ENCODE measurements at places on chromosomes 12 and 14.

DNA sequence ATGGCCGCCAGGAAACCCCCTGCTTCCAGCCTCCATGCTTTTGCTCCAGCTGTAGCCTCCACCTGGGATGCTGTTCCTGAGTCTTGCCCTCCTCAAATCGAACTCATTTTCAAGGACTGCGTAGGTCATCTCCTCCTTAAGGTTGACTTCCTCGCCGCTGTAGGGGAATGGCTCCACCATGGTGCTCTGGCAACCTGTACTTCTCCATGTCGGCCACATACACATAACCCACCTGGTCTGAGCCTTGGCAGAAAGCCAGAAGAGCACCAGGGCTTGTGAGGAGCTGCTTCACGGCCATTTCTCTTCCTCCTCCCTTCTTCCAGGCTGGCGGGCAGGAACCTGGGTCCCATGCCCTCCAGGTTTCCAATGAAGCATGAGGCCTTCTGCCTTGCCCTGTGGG is 36.7 kb upstream of the BEGAIN start:
- no peak for DNase-seq

DNA sequence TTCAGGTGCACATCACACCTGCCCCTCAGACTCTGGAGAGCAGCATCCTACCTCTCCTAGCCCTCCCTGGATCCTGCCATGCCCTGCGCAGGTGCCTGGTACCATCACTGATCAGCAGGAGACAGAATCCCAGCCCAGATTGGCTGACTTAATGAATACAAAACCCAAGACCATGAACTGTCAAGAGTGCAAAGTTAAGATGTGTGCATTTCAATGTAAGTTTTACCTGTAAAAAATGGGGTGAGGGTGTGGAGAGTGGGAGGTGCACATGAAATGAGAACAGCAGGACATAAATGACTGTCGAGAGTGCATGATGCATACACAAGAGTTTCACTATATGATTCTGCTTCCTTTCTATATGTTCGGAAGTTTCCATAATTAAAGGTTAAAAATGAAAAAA is 57.9 kb upstream of the GPR68 start:
- no peak for DNase-seq

DNA sequence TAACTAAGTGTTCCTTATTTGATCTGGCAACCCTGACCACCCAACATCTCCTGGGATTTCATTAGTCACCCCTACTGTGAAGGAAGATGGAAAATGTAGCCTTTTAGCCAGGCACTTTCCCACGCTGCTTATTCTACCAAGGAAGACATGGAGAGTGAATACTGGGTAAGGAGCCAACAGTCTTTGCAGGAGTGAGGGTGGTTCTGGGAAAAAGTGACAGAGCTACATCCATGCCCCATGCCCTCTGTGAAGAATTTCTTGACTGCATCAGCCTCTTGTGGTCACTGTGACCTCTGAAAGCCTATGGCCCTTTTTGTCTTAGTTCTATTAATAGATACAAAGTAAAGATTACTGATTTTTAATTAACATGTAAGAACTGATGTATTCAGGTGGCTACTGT is 196.0 kb upstream of the EEA1 start:
- DNase-seq, result no peak

GRCh38 chr12:116933512-116934246 is 22.9 kb downstream of the FBXW8 start:
- no peak for DNase-seq

- peak; percentile 92 for DNase-seq
These were observed 645 bp downstream of the FOXA1 start for GRCh38 chr14:37594238-37594970.

DNA sequence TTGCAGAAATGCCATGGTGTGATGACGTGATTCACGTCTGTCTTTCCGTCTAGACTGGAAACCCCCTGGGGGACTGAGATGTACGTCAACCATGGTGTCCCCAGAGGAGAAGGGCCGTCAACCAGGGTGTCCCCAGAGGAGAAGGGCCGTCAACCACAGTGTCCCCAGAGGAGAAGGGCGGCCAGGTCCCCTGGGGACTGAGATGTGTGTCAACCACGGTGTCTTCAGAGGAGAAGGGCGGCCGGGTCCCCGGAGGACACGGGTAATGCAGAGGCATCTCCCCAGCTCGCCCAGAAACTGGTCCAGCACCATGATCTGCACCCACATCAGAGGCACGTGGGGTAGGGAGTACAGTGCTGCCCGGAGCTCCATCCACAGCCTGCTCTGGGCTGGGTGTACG is 30.6 kb upstream of the GALNT9 start:
- no peak for DNase-seq

DNA sequence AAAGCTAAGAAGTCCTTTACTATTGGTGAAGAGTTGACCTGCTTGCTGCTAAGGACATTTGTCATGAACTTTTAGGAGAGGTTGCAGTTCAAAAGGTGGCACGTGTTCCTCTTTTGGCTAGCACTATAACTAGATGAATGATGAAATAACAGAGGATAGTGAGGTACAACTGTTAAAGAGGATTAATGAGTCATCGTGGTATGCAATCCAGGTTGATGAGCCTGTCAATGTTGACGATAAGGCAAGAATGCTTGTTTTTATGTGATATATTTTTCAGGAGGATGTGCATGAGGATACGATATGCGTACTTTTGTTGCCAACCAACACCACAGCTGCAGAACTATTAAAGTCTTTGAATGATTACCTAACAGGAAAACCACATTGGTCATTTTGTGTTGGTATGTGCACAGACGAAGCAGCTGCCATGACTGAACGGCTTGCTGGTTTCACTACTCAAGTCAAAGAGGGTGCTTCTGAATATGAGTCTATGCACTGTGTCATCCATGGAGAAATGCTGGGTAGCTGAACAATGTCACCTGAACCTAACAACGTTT is 10.6 kb downstream of the CEP128 start:
- no peak for DNase-seq

- no peak for DNase-seq
These were observed 17.3 kb upstream of the RND1 start for GRCh38 chr12:48882972-48883304.

- no peak for DNase-seq
These were observed 429.8 kb upstream of the PDE3A start for GRCh38 chr12:19938491-19938890.

- DNase-seq, result no peak
These were observed 359.2 kb upstream of the ATP2B1 start for GRCh38 chr12:90067791-90068190.

GRCh38 chr12:80892597-80893445 is 44.9 kb downstream of the LIN7A start:
- no peak for DNase-seq

DNA sequence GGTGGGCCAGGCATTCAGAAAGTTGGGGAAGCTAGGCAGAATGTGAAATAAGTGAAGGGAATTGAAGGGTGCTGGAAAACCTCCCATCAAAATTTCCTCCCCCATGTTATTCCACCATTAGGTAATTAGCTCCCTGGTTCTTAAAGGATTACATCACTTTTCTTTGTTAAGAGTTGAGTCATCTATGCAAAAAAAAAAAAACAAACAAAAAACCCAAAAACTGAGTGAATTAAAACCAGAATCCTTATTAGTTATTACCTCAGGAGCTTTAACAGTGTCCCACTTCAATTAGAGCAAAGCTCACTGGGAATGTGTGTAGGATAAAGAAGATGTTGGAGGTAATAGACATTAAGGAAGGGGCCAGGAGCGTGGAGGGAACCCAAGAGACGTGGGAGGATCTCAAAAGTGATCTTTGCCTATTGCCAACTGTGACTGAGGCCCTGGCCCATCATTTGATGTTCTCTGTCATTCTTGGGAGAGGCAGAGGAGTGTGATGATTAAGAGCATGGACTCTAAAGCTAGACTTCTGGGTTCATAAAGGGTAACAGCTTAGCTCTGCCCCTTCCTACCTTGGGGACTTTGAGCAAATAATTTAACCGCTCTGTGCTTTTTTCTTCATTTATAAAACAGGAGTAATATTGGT is 364.7 kb downstream of the APAF1 start:
- no peak for DNase-seq

GRCh38 chr12:104340177-104340576 is 36.6 kb downstream of the EID3 start:
- no peak for DNase-seq

- DNase-seq, result no peak
These were observed 63.4 kb downstream of the LGMN start for GRCh38 chr14:92684801-92685560.

DNA sequence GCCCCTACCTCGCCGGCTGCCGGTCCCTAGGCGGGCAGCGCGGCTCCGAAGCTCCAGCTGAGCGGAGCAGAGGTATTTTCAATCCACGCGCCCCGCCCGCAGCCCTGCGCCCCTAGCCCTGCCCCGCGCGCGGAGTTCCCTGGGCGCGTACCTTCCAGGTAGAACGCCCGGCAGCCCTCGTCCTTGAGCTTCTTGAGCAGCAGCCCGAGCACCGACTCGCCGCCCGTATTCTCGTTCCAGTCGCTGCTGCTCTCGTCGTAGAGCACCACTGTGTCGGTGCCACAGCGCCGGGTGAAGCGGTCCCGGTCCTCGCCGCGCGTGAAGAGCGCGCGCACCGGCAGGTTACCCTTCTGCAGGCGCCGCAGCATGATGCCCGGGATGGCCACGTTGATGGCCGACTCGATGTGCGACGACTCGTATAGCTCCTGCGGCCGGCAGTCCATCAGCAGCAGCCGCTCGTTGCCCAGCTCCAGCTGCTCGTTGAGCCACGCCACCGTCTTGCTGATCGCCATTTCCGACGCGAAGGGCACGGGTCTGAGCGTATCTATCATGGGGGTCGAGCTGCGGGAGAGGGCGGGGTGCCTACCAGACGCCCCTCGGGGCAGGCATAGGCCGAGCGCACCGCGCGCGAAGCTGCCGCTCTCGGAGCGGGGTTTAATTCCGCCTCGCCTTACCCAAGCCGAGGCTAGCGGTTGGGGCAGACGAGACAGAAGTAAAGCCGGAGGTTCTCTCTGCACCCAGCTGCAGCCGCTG is 636 bp downstream of the DUSP6 start:
- DNase-seq, result peak; percentile 41

DNA sequence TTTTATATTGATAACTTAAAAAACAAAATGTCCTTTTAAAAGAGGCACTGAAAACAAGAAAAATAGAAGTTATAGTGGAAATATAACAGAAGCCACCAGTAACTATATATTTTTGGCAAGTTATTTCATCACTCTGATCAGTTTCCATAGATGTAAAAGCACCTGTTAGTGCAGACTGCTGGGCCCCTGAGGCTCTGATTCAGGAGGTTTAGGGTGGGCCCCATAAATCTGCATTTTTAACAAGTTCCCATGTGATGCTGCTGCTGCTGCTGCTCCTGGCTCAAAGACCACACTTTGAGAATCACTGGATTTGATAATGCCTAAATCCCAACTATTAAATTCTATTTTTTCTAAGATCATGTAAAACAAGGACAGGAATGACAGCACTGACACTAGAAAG is 251.1 kb downstream of the MED13L start:
- DNase-seq, result no peak

- no peak for DNase-seq
These were observed 816 bp upstream of the SLC8A3 start for GRCh38 chr14:70189456-70190077.

DNA sequence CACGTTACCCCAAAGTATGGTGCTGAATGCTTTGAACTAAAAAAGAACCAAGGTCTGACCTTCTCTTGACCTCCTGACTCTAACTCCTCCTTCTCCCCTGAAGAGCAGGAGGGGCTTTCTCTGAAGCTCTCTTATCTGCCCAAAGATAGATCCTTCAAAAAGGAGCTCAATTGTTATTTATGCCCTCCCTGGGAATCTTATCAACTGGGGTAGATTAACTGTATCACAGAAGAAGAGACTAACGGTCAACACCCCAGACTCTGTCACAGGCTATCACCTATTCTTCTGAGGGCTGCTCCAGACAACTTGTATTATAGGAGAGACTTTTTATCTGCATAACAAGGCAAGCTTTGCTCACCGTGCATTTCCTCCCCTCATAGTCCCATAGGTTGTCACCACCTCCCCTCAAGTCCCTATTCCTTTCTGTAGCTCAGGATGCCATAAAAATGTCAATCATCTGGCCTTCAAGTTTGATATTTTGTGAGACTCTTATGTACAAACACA is 86.6 kb downstream of the PAPLN start:
- DNase-seq, result no peak

GRCh38 chr12:43965899-43966298 is 130.0 kb downstream of the TMEM117 start:
- DNase-seq, result no peak

DNA sequence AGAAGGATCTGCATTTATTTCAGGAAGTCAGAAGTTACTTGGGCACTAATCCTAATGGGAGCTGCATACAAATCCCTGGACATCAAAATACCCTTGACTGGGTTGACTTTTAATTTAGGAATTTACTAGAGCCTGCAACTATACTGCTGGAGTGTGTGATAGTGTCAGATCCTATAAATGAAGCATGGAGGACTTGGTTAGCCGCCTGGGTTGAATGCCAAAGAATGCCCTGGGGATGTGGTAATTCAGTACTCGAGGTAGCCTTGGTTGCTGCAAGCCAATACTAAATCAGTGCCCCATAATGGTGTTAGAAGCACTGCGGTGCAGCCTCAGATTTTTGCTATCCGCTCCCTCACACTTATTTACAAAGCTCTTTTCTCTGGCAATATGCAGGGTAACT is 184.9 kb downstream of the CAPZA3 start:
- DNase-seq, result no peak

GRCh38 chr12:19085090-19085489 is 44.4 kb upstream of the PLEKHA5 start:
- DNase-seq, result no peak

DNA sequence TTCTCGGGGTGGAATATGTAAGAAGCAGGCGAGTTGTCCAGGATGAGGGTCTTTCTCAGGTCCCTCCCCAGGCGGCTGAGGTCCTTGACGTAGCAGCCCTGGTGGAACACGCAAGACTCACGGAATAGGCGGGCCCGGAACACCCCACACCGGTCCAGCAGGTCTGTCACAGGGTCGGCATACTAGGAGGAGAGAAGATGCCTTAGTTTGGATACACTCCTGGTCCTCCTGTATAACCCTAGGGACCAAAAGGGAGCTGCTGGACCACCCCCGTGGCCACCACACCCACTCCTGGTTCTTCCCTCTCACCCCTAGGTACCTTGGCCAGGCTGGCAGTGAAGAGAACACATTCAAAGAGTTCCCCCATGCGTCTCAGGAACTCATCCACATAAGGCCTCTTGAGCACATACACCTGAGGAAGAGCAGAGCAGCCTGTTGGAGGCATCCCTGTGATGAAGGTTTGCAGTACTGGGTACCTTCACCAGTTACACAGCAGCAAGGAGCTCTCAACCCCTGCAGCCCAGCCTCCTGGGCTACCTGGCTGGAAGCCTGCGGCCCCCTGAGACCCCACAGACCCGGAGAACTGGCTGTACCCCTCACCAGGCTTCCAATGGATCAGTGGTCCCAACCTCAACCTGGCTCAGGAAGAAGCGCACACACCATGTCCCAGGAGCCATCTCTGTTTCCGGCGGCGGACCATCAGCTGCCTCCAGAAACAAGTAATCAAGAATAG is 5.5 kb upstream of the AVIL start:
- no peak for DNase-seq

GRCh38 chr12:65372574-65372973 is 94.1 kb downstream of the MSRB3 start:
- no peak for DNase-seq
